ENCODE measurements at places on chromosomes 3 and 15.

DNA sequence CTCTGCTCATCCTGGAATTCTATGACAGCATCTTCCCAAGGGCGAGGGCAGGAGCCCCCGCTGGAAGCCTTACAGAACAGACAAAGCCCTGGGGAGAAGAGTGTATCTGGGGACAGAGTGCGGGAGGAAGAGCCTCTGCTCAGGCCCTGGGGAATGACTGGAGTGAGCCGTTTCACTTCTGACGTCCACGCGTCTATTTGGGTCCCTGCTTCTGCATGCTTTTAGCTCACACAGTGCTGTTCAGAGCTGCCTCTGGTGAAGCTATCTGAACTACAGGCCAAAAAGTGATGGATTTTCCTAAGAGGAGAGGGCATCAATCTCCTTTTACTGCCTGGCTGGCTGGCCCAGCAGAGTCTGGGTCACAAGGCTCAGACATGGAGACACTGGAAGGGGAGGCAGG lies 311.8 kb downstream of the NTRK3 start:
- DNase-seq: no peak

GRCh38 chr15:68400066-68400456 lies 31.9 kb downstream of the ITGA11 start:
- no peak for DNase-seq

- peak; percentile 87 for DNase-seq
Measured at GRCh38 chr3:186097663-186098451, 11.0 kb downstream of the ETV5 start.

- DNase-seq: no peak
Measured at GRCh38 chr3:170703121-170703588, 117.3 kb upstream of the SLC7A14 start.

- no peak for DNase-seq
Measured at GRCh38 chr3:7929319-7929889, 572.2 kb upstream of the LMCD1 start.

GRCh38 chr3:61783993-61784718 lies 222.8 kb downstream of the PTPRG start:
- DNase-seq: no peak

- DNase-seq: no peak
Measured at GRCh38 chr3:159260049-159260662, 458.3 kb downstream of the MFSD1 start.

GRCh38 chr3:154971771-154972326 lies 108.3 kb upstream of the MME start:
- no peak for DNase-seq

DNA sequence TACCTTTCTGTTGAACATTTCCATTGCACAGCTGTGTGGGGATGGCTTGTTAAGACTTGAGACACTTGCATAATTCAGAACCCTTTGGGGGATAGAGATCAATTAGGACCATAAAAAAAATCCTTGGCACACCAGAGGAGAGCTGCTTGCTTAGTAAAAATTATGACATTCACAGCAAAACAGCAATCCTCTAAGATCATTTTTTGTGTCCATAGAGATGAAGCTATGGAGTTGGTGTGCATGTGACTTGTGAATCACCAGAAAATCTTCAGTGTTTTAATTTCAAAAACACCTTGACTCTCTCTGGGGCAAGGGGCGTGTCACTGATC lies 7.7 kb downstream of the COL8A1 start:
- no peak for DNase-seq

GRCh38 chr3:13524979-13525669 lies 23.8 kb upstream of the FBLN2 start:
- no peak for DNase-seq

DNA sequence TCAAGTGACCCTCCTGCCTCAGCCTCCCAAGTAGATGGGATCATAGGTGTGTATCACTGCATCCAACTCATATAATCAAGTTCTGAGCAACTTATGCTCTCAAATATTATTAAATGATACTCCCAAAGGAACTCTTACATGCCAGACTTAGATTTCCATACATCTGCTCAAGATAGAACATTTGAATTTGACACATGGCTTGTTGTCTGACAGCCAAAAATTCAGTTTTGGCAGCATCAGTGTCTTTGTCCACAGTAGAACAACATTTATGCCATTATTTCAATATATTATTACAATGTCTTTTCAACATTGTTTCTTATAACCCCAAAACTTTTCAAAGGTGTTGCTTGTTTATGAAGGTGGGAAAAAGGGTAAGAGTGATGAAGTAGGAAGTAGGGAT lies 116.2 kb downstream of the SUCNR1 start:
- DNase-seq: no peak

DNA sequence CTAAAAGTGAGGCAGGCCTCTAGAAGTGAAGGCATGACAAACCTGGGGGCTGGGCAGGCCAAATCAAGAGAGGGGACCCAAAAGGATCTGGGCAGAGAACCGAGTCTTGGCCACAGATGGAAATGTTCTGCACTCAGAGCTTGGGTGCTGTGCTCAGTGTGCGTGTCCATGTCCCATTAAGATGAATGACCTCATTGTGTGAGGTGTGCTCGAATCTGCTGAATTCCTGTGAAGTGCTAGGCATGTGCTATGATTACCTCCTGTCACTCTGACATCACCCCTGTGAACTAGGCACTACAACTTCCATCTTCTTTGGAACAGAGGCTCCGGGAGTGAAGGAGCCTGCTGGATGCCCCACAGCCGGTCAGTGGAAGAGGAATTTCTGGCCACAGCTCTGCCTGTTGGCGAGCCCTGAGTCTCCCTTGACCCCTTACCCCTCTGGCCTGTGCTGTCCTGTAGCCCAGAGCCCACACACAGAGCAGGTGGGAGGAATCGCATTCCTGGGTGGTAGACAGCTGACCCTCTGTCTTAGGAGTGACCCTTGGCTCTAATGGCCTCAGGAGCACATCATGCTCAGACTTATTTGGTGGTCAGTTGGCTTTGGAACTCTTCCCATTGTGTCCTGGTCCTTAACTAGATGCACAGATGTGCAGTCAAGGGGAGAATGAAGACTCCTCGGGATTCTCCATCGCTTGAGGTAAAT lies 67.6 kb upstream of the CTDSPL start:
- DNase-seq: no peak

- no peak for DNase-seq
Measured at GRCh38 chr3:172696357-172696756, 14.5 kb downstream of the NCEH1 start.

DNA sequence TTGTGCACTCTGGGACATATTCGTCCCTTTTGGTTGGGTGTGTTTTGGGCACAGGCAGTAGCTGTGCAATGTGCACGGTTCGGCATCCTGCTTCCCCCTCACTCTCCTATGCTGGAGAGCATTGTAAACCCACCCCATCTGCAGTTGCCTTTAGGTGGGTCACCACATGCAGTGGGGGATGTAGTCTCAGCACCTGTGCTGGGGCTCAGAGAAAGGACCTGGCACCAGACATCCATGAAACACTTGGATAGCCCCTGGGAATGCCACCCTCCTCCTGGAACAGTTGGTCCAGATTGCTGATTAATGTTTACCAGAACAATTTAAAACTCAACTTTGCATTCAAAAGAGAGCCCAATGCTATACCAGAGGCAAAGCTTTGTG lies 123.9 kb upstream of the MEF2A start:
- no peak for DNase-seq

GRCh38 chr3:189537135-189537534 lies 94.1 kb upstream of the TP63 start:
- peak; percentile 12 for DNase-seq

DNA sequence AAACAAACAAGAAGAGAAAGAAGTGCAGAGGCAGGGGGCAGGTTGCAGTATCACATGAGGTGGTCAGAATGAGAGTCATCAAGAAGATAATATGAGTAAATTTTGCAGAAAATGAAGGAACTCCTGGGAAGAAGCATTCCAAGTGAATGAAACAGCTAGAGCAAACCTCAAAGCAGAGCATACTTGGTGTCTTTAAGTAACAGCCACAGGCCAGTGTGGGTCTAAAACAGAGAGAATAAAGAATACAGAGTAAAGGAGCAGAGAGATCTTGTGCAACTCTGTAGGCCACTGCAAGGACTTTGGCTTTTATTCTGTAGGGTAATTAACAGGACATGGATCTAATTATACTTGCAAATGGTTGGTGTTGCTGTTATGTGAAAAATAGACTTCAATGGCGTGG lies 81.3 kb downstream of the STAC start:
- DNase-seq: no peak

DNA sequence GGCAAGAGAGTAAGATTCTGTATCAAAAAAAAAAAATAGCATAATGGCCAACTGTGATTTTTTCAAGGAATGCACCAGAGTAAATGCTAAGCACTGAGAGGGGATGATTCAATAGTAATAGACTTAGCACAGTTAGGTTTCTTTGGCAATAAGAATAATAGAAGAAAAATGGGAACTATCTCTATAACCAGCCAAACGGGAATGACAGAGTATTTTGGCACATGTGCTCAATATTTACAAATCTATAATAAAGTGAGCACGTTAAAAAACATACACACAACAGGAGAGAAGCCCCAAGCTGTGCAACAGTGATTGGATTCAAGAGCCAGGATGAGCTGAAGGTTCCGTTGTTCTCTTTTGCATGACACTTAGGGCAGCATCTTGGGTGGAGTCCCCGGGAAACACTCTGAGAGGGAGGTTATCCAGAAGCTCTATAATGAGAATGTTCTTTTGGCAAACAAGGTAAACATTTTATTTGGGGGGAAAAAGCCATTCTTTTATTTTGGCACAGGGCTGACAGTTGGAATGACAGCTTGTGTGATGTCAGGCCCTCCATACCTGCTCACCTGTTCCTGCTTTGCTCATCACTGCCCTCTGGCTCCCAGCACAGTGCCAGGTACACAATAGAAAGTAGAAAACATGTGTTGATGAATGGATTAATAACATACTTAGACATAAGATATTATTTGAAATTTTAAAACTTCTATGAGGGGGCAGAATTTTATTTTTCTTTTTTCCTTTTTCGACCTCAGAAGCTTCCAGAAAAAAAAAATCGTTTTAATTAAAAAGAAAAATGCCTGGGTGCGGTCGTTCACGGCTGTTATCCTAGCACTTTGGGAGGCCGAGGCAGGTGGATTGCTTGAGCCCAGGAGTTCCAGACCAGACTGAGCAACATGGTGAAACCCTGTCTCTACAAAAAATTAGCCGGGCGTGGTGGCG lies 44.0 kb upstream of the MUC4 start:
- DNase-seq: peak; percentile 87

DNA sequence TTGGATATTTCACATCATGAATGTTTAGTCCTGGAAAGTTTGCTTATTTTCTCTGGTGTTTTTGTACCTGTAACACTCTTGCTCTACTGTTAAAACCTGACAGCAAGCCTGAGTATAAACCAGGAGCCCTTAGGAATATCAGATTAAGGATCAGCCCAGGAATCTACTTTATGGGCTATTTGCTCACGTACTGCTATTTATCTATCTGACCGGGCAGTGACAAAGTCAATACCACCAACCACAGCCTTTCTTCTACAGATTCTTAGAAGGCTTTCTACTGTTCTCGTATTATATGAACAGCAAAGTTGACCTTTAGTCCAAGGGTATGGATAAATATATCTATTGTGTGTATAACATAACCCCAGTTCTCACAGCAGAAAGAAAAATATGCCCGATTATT lies 521.2 kb downstream of the RBMS3 start:
- DNase-seq: no peak

GRCh38 chr3:32725721-32726120 lies 40.7 kb downstream of the CNOT10 start:
- DNase-seq: no peak

GRCh38 chr3:17546500-17547255 lies 195.8 kb downstream of the TBC1D5 start:
- DNase-seq: no peak

GRCh38 chr3:58630710-58631092 lies 35.9 kb downstream of the FAM3D start:
- DNase-seq: no peak

DNA sequence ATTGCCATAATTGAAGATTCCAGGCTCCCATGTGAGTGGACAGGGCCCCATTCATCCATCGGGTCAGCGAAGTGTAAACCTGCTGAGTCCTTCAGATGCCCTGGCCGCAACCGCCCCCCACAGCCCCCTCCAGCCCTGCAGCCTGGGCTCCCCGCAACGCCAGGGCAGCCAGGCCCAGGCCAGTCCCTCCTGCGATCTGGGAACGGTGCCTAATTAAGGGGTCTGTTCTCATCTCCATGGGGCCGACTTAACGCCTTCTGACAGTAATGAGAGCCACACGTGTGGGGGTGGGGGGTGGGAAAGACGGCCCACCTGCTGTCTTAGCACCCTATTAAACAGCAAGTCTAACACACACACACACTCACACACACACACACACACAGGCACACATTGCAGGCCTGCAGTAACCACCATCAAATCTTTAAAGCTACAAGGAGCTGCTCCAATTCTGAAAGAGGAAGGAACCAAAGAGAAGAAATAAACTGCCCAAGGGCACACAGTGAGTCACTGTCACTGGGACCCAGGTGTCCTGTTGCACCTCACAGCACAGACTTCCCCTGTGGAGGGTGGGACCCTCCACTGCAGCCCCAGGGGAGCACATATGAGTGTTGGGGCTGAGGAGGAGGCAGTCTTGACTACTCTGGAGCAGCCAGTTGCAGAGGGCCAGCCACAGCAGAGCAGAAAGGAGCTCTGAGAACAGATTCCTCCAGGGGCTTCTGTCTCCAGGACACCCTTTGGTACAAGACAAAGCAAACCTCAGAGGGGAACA lies 31.8 kb upstream of the HES1 start:
- peak; percentile 64 for DNase-seq

DNA sequence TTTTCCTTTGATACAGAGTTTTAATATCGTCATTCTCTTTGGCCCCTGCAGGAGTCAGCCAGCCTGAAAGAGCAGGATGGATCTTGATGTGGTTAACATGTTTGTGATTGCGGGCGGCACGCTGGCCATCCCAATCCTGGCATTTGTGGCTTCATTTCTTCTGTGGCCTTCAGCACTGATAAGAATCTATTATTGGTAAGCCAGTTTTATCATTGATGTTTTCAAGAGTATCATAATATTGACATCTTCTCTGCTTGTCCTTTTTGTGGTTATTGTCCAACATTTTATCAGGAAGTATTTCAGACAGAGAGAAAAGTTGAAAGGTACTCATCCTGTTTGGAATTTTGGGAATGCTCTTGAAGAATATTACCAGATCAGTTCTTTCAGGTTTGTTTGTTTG lies 18.9 kb downstream of the ABHD6 start:
- DNase-seq: no peak

DNA sequence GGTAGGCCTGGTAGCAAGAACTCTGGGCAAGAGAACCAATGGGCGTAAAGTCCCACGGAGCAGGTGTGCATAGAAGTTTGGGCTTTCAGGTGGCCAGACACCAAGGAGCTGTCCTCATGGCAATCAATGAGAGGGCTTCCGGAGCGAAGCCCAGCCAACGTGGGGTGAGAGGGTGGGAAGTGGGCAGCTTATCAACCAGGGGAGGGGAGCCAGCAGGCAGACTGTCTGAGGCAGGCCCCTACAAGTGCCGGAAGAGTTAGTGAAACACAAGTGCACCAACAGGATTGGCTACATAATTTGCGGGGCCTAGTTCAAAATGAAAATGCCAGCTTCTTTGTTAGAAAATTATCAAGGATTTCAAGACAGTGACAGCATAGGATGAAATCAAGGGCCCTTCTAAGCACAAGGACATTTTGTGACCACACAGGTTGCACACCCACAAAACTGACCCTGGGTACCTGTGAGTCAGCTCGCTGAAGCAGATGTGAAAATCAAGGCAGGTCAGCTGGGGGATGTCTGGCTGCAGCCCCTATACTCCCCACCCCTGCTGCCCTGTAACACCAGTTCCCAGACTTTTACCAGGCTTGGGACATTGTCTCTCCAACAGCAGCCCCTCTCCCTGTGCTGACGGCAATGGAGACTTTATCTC lies 102.1 kb upstream of the ETV5 start:
- no peak for DNase-seq

GRCh38 chr15:91853511-91853947 lies at the start of gene SLCO3A1:
SLCO3A1 (plus strand) TSS chr15:91853708.
- peak; percentile 72 for DNase-seq

GRCh38 chr3:80238606-80239005 lies 470.8 kb upstream of the ROBO1 start:
- no peak for DNase-seq

Data from T47D (cell line).